GM04504 (cell line): ENCODE measurements at places on chromosomes 3 and 15.

GRCh38 chr3:108215871-108216270, 6.4 kb downstream of the IFT57 start:
- DNase-seq = no peak

DNA sequence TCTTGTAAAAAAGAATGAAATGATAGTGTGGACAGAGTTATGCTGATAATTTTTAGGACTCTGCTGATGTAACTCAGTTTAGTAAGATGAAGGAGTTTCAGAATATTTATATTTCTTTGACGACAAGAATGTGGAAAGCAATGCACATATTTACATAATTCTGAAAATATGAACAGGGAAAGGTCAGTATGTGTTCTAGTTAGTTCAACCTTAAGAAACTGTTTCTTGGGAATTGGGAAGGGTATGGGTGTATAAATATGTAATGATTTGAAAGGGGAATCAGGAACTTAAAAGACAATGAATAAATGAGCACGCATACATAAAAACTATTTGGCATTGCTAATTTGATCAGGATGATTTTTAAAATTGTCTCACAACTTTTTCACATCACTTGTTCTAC, 1226.1 kb downstream of the SI start:
- no peak for DNase-seq

DNA sequence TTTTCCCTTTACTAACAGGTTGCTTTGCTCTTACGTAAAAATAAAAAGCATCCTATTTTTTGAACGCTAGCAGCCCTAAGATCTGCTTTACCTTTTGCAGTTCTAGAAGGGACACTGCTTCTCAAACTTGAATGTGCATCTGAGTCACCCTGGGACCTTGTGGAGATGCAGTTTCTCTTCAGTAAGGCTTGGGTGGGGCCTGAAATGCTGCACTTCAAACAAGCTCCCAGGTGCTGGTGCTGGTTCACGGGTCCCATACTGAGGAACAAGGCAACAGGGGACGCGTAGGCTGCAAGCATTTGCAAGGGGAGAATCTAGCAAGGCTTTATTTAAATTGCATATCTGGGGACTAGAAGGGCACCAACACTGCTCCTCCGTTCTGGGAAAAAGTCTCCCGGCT, 30.0 kb downstream of the MB21D2 start:
- no peak for DNase-seq

GRCh38 chr3:9301798-9302197, 52.4 kb upstream of the SRGAP3 start:
- no peak for DNase-seq

DNA sequence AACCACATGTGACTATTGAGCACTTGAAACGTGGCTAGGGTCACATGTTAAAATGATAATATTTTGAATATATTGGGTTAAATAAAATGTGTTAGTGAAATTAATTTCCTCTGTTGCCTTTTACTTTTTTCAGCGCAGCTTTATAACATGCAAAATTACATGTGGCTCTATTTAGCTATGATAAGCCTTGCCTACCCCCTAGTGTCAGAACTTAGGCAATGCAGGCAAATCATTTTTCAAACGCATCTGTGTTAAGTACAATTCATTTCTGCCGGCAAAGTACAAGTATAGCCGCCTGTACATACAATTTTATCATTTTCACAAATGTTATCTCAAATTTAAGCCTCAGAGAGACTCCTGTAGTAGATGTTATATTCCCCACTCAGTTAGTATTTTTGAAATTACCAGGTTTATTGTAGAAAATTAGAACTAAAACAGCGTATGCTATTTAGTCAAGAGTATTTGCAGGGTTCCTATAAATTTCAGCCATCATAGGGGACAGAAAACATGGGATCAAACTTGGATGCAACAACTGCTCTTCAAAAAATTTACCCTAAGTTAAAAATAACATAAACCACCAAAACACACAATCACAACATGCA, 56.1 kb downstream of the TAFA4 start:
- DNase-seq = peak; percentile 29

DNA sequence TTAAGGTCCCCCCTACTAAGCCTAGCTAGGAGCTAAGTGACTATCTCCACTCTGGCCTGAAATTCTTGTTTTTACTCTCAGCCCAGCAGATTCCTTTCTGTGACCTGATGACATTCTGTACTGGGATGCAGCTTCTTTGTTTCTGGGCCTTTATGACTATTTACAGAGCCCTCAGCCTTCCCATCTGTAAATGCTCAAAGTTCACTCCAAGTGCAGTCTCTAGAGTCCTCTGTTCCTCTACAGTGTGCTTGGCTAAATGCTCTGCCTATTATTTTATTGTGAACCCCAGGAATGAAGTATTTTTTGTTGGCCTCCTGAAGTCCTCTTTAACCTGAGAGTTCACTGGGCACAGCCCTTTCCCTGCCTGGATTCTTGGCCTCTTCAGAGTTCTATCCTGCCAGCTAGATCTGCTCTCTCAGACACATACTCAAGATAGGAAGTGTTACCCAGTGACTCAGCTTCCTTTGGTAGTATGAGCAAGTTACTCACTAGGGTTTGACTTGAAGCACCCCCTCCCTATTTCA, 278.1 kb upstream of the P2RY1 start:
- no peak for DNase-seq

DNA sequence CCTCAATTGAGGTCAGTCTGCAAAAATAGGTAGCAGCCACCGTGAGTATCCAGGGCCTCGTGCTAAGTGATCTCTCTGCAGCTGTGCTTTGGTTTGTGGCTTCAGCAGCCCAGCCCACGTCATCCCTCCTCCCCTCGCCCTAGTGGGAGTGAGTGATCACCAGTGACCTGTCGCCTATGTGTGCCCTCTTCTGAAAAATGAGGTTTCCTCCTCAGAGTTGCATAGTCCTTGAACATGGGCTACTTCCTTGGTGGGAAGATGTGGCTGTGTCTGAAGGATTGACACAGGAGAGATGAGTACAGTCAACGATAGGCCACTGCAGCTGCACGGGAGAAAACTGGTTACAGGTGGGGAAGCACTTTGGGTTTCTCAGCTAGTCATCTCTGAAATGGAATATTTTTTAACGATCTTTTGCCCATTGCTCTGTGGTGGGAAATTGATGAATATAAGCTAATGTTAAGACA, 144.8 kb upstream of the BHLHE40 start:
- DNase-seq = no peak

DNA sequence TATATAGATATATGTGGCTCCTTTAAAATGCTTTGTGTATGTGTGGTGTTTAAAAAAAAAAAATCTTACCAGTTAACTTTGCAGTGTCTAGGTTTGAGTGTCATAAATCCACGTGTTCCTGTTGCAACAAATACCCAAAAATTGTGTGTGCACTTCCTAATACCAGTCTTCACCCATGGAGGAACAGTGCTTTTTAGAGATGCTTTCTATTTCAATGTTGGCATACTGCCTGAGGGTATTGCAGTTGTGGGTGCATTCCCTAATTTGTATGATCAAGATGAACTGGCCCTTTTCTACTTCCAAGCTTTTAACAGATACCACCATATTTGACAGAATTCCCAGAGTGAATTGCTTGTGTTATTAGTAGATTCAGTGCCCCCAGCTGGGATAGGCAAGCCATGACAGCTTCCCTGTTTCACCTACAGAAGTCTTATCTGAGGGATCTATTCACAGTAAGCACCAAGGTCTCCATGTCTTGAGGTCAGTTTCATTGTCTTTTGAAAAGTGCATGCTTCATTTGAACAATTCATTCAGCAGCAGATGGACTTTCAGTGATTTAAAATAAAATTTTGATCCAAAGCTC, 68.9 kb upstream of the GOLGA6B start:
- DNase-seq = no peak

GRCh38 chr15:73598530-73599160, 34.5 kb downstream of the NPTN start:
- no peak for DNase-seq

DNA sequence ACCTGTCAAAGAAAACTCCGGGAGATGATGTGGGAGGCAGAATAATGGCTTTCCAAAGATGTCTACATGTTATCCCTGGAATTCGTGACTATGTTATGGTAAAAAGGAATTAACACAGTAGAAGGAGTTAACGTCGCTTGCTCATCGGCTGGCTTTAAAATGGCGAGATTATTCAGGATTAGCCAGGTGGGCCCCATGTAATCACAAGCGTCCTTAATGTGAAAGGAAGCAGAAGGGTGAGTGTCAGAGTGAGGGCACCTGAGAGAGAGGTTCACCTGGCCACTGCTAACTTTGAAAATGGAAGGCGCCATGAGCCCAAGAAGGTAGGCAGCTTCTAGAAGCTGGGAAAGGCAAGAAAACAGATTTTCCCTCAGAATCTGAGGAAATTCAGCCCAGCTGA, 557.2 kb downstream of the EPHB1 start:
- no peak for DNase-seq

GRCh38 chr15:39161096-39161495, 419.8 kb upstream of the THBS1 start:
- DNase-seq = no peak

DNA sequence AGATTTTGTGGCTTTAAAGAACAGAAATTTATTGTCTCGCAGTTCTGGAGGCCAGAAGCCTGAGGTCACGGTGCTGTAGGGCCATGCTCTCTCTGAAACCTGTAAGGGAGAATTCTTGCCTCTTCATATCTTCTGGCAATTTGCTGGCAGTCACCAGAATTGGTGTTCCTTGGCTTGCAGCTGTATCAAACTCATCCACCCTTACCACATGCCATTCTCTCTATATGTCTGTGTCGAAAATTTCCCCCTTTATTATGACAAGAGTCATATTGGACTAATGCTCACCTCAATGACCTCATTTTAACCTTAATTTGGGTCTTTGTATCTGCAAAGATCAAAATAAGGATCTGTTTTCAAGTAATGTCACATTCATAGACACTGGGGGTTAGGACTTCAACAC, 266.7 kb downstream of the IL20RB start:
- no peak for DNase-seq

DNA sequence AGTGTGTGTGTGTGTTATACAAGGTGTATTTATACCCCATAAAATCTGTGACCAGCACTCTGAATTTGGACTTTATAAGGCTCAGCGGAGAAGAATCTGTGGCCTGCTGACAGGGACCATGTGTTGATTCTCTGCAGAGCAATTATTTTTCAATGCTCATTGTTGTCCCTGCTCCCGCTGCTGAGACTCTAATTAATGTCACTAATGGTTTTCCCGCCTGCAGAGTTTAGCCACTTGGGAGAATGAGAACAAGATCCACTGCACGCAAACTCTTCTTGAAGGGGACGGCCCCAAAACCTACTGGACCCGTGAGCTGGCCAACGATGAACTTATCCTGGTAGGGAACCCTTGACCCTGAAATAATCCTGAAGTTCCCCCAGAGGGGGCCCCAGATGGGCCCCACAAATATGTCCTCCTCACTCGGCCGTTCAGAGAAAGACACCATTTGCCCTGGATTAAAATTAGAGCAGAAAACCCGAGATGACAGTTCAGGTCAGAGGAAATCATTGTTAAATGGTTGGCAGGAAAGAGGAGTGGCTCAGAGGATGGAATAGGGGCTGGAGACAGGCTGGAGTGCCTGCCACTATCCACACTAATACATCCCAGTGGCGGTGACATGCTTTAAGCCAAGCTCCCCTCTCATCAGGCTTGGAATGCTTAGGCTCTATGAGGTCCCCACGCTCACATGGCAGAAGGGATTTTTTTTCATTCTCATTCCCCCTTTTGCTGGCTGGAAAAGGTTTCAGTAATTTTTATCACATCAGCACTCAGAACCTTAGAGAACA, 3.3 kb downstream of the CRABP1 start:
- no peak for DNase-seq

DNA sequence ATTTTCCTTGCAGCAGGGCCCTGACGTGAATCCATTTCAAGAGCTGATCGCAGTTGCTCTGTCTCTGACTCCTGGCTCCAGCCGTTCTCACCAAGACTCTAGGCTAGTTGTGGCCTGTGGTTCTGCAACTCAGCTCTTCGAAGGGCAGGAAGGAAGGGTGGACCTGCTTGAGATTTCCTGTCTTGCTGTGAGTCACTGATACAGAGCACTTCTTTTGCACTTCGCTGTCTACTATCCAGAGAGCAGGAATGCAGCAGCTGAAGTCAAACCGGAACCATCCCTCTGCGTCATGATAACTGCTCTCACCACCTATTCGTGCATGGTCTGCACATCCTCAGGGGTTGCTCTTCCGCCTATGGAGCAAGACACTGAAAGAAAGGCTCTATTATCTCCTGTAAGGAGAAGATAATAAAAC, 59.7 kb downstream of the RAP2B start:
- peak; percentile 85 for DNase-seq

DNA sequence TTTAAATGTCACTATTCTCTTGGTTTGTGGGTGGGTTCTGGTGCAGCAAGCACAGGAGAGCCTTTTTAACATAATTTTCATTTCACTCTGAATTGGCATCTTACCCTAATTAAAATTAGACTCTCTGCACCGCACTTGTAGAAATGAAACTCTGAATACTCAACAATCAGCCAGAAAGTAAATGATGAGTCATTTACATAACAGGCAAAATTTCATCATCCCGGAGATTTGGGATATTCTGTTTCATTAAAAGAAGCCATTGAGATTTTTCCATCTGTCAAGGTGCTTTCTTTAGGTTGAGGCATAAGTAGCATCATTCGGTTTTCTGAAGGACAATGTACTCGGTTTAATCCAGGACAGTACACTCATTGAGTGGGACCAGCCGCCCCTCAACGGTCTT, 111.0 kb downstream of the RFTN1 start:
- no peak for DNase-seq

- no peak for DNase-seq
Observed at GRCh38 chr15:69608661-69609060, 156.0 kb downstream of the RPLP1 start.

GRCh38 chr15:92107510-92107909, 254.0 kb downstream of the SLCO3A1 start:
- no peak for DNase-seq

GRCh38 chr3:15794303-15794771, 3.4 kb downstream of the ANKRD28 start:
- peak; percentile 40 for DNase-seq

DNA sequence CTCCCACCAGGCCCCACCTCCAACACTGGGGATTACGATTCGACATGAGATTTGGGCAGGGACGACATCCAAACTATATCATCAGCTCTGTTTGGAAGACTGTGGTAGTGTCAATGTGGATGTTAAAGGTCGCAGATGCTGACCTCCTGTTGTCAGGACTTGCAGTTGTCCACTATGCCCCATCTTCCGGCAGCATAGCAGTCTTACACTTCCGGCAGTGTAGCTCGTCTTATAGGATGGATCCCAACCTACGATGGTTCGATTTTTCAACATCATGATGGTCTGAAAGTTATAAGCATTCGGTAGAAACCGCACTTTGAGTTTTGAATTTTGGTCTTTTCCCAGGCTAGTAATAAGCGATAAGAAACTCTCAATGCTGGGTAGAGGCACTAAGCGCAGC, 20.6 kb downstream of the CLRN1 start:
- no peak for DNase-seq

- DNase-seq = no peak
Observed at GRCh38 chr15:69490356-69491037, 37.9 kb downstream of the RPLP1 start.

GRCh38 chr3:129944709-129945108, 29.8 kb upstream of the TRH start:
- no peak for DNase-seq
